NCI-H510A treated with DMSO at 0.1 percent for 48 hours (cell line): ENCODE measurements at places on chromosomes 7 and 10.
A peak's percentile ranks its signal among the peaks of the same experiment; 100 is the strongest.

GRCh38 chr7:129771201-129771927 lies 159.8 kb downstream of the NRF1 start:
- DNase-seq = no peak

GRCh38 chr7:128755819-128756476 lies 16.8 kb downstream of the CALU start:
- no peak for DNase-seq

GRCh38 chr10:113044016-113044755 lies 94.1 kb downstream of the TCF7L2 start:
- no peak for DNase-seq

GRCh38 chr7:44981035-44981706 lies 2.4 kb upstream of the MYO1G start:
- no peak for DNase-seq

GRCh38 chr7:55077561-55078410 lies 59.0 kb downstream of the EGFR start:
- DNase-seq = no peak

- no peak for DNase-seq
Observed at GRCh38 chr10:114478281-114478680, 74.0 kb upstream of the AFAP1L2 start.

GRCh38 chr7:103660455-103661371 lies 214.7 kb upstream of the SLC26A5 start:
- DNase-seq = no peak

DNA sequence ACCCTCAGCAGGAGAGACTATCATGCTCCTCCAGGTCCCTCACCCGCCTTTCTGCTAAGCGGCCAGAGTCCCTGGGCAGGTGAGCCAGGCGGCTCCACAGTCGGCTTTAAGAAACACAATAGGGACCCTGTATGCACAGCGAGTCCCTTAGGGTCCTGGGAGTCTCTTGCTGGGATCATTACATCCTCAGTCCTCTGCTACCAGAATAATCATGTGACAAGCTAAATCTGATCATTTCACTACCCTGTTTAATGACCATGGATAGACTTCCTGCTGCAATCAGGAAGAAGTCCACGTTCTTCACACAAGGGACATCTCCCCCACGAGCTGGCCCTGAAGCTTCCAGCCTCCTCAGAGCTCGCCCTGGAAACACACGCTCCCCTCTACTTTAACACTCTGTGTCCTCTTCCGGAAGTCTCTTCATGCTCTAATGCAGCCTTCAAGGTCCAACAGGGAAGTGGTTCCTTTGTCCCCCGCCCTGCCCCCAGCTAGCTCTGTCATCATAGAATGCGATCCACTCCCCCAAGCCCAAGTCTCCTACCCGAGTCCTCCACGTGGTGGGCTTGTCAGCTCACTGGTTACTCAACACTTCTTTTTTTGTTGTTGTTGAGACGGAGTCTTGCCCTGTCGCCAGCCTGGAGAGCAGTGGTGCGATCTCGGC lies 101.5 kb downstream of the RNF216 start:
- no peak for DNase-seq

- DNase-seq = no peak
Observed at GRCh38 chr10:63268149-63268797, 135.1 kb downstream of the NRBF2 start.

GRCh38 chr7:71826141-71826540 lies 586.0 kb downstream of the CALN1 start:
- no peak for DNase-seq

DNA sequence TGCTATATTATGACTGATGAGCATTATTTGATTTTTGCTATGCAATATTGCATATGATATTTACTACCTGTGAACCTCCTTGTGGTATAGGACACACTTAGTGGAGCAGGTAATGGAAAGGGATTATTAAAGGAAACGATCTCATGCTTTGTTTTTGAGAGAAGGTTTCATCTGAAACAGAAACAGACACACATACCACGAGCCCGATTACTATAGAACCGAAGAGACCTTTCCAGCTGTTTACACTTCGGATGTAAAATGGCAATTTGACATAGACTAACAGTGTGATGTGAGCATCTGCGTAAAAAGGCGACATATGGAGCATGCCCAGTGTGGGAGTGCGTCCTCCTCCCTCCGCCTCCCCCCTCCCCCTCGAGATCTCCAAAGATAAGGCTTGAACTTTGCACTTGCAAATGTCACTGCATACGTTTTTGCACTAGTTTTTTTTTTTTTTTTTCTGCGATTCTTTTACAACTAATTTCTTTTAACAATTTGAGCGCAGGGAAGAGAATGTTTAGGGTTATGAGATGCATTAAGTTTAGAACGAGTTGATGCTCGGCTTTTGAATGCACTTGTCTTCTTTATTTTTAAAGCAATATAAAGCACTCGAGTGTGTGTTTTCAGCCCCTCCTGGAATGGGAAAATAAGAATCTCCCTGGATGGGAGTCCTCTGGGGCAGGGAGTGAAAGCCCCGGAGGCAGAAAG lies 251.0 kb downstream of the NSUN6 start:
- peak; percentile 26 for DNase-seq

GRCh38 chr10:16231734-16232435 lies 204.9 kb upstream of the PTER start:
- DNase-seq = no peak

DNA sequence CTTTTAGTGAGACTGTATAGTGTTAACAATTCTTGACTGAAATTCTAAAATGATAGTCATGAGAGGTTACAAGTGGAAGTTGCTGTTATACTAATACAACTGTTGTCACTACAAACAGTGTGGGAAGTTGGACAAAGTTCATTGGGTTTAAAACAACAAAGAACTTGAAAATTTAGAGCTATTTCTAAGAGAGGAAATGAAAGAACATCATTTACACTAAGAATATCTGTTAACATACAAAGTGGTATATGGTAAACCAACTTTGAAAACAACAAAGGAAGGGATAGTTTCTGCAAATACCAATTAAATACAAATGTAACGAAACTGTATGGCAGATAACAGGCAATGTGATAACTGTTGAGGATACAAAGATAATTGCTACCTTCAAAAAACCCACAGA lies 11.6 kb downstream of the MTPN start:
- DNase-seq = no peak

- DNase-seq = no peak
Observed at GRCh38 chr7:11969643-11970042, 137.6 kb upstream of the THSD7A start.

GRCh38 chr7:3432911-3433310 lies 131.9 kb downstream of the SDK1 start:
- DNase-seq = no peak

DNA sequence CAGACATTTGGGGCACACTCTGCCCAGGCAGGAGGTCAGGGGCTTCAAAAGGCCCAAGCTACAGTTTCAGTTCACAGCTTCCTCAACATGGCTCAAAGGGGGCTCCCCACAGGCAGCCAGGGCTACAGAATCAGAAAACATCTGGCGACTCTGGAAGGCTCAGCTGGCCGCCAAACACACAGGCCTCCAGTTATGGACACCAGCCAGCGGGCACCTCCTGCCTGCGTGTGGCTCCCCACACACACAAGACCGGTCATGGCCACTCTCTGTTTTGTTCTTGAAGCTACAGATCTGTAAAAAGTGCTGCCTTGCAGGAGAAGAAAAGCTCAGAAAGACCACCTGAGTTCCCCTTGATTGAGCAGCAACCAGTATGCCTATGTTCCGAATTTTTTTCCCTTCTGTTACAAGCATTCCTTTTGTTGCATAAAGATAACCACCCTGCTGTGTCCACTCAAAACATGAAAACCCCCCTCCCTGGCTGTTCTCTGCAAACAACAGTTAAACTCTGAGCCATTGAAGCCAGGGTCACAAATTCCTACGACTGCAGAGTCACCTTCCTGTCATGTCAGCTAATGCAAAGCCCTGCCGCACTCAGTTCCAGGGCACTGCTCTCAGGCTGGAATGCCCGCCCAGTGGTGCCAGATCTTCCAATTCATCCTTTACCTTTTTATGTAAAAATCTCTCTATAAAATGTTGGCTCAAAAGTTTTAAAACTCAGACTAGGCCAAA lies 33.6 kb downstream of the VSTM4 start:
- DNase-seq = no peak

GRCh38 chr10:69151984-69152383 lies 28.0 kb downstream of the VPS26A start:
- DNase-seq = no peak

DNA sequence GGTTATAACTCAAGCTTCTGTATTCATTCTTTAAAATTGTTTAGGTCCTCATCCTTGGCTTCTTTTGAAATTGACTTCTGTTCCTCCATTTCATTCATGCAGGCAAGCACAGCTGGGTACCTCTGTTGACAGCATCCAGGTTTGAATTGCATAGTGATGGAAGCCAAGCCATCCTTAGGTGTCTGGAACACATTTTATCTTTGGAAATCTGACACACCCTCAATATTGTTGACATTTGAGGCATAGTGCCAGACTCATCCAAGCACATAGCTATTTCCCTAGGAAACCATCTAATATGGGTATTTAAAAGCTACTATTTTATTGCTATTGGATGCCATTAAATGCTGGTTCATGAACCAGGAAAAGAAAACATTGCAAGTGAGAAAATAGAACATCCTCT lies 142.1 kb upstream of the PTPRZ1 start:
- DNase-seq = no peak

DNA sequence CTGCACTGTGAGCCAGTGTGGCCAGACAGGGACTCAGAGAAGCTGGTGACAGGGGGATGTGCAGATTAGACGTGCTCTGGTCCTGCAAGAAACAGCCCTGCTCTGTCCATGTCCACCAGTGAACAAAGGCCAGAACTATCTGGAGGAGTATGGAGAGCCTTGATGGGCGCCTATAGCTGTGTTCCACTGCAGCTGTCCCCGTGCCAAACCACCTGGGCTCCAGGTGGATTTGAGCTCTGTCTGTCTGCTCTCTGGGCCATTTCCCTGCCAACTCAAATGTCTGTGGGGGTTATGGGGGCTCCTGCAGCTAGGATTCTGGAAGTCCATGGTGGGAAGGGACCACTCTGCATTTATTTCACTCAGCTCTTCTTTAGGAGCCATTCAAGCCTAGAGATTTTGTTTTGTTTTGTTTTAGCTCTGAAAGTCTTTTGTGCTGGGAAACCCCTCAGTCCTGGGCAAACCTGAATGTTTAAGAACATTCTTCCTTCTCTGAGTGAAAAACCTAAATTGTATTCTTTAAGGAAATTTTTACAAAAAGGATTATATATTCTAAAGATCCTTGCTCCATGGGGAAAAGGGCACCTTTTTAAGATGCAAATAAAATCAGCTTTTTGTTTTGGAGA lies 1039.5 kb upstream of the SORCS1 start:
- no peak for DNase-seq

GRCh38 chr10:131001438-131001837 lies 310.1 kb downstream of the TCERG1L start:
- no peak for DNase-seq

DNA sequence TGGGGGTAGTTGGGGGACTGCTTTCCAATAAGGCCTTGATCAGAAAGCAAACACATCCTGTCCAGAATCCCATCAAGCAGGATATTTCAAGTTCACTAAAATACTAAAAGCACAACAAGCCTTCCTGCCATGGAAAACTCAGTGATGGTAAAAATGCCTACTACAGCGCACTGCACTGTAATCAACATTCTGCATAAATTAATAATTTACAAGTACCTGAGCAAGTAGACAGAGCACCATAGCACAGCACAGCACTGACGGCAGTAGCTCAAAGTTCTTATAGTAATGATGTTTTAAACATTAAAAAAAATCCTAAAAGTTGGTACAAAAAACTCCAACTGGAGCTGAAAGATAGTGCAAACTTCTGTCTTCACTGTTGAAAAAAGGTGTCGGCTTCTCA lies 120.5 kb downstream of the FANK1 start:
- no peak for DNase-seq

DNA sequence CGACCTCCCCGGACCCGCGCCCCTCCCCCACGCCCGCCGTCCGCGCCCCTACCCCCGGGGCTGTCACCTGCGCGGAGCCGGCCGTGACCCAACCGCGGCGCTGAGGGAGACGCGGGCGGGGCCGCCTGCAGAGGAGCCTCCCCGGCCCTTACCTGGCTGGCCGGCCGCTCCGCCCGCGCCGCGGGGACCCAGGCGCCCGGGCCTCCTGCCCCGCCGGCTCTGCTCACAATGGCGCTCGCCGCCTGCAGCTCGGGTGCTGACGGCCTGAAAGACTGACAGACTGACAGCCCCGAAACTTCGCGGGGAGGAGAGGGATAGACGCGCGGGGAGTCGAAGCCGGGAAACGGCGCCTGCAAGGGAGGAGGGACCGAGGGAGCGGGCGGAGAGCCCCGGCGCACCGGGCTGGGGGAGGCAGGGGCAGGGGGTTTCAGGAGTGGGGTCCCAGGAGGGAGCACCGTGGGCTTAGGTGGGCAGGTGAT lies 393 bp downstream of the ZNF467 start:
- peak; percentile 7 for DNase-seq

- no peak for DNase-seq
Observed at GRCh38 chr7:132416395-132416794, 159.9 kb downstream of the PLXNA4 start.

- DNase-seq = no peak
Observed at GRCh38 chr7:46864716-46865115, 717.2 kb downstream of the TNS3 start.

DNA sequence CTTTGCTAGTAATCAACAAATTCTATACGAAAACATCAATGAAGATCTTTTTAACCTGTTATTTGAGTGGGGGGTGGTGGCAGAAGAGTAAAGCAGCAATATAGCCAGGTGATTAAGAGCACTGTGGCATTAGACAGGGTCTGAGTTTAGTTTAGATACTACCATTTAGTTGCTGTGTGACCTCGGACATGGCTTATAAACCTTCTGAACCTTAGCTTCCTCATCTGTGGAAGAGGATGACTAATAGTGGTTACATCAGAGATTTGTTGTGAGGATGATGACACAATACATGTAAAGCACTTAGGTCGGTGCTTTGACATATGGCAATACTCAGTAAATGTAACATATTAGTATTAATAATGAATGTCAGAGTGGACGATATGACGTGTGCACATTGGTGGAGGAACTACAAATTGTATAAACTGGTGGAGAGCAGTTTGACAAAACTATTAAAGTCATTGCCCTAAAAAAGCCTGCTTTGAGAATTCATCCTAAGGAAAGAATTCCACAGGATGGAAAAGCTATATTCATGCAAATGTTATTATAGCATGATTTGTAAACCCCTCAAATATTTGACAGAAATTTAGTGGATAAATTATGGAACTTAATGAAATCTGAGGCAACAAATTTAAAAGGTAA lies 24.3 kb downstream of the SPAG6 start:
- DNase-seq = no peak

- DNase-seq = no peak
Observed at GRCh38 chr7:70762696-70763095, 369.2 kb upstream of the GALNT17 start.

- DNase-seq = no peak
Observed at GRCh38 chr10:50334273-50334672, 83.0 kb upstream of the ASAH2 start.

- DNase-seq = peak; percentile 23
Observed at GRCh38 chr7:44396496-44396895, 71.1 kb upstream of the CAMK2B start.

GRCh38 chr7:92834507-92835260 lies 1.7 kb downstream of the CDK6 start:
- no peak for DNase-seq

- no peak for DNase-seq
Observed at GRCh38 chr7:80097756-80098155, 36.9 kb upstream of the GNAI1 start.
